ENCODE measurements at places on chromosomes 16 and 17. TPM values are rescaled to one million over a fixed set of nuclear protein-coding genes. Genes with fewer than 3 reads are reported as not detected.

Gene CBX1
- total RNA-seq, result 36.5 TPM

Gene FAM20A
- total RNA-seq, result not detected

Gene TMEM132E
- not detected for total RNA-seq

Gene PPP1R27
- not detected for total RNA-seq

Gene MYO15A
- total RNA-seq, result 0.26 TPM

DNA sequence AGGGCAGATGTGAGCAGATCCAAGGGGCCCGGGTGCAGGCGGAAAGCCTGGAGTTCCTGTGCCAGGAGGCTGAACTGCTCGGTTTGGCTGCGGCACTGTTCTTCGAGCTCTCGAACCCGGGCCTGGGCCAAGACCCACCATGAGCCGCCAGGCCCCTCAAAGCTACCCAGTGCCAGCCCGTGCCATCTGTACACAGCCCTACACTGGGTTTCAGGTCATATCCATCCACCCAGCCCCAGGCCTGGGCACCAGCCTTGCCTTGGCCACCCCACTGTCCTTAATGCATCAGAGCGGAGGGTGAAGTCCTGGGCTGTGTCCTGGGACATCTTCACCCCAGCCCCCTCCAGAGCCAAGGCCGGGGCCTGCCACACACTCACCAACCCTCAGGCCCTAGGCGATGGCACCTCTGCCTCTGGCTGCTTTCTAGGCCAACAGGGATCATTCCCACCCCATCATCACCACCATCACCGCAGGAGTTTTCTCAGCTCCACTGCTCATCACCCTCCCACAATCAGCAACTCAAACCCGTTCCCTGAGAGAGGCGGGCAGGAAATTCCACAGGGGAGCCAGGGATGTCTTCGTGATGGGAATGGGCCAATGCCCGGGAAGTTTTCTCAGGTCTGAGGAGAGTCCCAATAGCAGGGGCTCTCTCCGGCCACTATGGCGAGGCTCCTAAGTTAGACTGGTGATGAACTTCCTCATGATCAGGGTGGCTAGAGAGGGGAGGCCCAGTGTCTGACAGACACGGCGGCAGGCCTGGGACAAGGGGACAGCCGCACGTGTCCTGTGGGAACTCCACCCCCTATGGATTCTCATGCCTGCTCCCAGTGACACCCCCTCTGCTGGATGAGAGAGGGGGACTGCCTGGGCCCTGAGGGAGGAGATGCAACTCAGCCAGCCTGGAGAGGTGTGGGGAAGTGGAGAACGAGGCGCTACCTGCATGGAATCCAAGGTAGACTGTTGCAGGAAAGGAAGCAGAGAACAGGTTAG is 9.1 kb downstream of the TSPOAP1 start:
- DNase-seq, result no peak

- no peak for DNase-seq
These were observed 79.9 kb downstream of the ZNF18 start for GRCh38 chr17:11917415-11917814.

GRCh38 chr16:87571868-87572244 is 30.5 kb upstream of the JPH3 start:
- DNase-seq, result peak; percentile 48

GRCh38 chr16:27959914-27960313 is 103.6 kb downstream of the GSG1L start:
- no peak for DNase-seq

DNA sequence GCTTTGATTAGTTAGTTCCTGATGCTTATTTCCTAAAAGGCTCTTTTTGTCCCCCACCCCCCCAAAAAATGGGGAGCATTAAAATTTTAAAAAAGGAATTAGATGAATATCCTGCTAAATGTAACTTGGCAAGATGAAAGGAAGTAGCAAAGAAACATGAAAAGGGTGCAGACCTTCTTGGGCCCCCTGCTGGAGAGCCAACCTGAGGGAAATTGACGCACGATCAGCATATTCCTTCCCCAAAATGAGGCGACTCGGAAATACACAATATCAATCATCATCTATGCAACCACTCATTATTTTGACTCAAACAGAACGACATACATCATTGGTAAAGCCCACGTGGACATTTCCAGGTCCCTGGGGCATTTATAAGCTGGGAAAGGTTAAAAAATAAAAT is 59.7 kb downstream of the GRIN2A start:
- no peak for DNase-seq

GRCh38 chr17:204427-205147 is 23.1 kb upstream of the DOC2B start:
- no peak for DNase-seq

- no peak for DNase-seq
These were observed 5.4 kb downstream of the ITGAE start for GRCh38 chr17:3795390-3796102.

Measured in dermis microvascular lymphatic vessel endothelial cell (primary cell).